Ecto neural progenitor cell (in vitro differentiated cells): ENCODE measurements at places on chromosomes 3 and 15.

DNA sequence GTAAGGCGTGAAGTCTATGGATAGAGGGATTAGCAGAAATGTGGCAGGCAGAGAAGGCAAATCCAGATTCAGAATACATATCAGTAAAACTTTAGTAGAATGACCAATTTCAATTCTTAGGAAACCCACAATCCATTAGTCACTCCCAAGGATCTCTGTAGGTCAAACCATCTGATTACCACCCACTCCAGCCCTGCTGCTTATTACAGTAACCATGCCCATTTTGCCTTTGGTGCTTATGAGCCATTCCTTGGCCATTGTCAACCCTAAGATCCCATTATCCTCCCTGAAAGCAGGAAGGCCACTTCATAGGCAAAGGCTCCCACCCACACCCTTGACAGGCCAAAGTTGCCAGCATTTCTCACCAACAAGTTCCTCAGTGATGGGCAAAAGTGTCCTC is 5.1 kb upstream of the KLHL40 start:
- no peak for DNase-seq

DNA sequence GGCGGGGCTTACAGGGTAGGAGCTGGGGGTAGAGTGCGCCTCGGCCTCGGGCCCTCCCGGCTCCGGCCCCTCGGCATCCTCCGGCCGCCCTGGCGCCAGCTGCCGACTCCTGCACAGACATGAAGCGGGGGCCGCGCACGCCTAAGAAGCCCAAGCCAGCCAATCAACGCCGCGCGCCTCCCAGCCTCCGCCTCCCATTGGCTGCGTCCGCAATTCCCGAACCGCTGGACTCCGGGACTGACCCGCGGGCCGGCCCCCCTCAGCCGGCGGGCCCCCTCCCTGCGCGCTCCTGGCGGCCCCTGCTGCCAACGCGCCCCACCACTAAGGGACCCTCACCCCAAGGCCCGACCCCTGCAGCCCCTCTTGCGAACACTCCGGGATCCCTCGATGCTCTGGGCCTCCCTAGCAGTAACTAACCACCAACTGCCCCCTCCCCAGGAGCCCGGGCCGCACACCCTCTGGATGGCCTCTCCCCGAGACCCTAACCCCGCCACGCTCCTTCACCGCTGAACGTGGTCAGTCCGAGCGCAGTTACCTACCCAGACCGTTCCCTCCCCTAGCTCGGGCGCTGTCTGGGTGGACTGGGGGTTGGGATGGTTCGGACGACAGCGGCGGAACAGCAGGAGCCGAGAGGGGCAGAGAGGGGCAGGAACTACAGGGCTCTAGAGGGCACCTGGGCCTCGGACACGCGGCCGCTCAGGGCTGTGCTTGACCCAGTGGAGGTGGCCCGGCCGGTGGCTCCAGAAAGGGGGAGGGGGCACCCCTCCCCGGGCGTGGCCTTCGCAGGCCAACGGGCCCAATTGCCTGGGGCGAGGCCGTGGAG is 5.0 kb downstream of the GATA2 start:
- DNase-seq: peak; percentile 95

- no peak for DNase-seq
Observed at GRCh38 chr3:139653582-139653981, 24.2 kb downstream of the NMNAT3 start.

GRCh38 chr15:63836579-63836978 is 2.8 kb upstream of the HERC1 start:
- DNase-seq: no peak

DNA sequence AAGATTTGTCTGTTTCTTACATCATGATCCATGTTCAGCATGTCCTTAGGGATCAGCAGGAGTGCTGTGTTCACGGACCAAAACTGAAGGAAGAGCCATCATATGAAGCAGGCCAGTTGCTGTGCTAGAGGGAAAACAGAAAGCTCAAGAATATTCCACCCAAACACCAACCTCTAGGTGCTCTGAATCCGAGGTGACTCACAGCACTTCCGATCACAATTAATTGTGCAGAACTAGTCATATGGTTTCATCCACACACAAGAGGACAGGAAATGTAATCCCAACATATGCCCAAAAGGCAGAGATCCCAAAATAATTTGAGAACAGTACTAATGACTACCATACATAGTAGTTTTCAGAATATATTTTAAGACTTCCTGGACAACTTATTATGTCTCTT is 257.9 kb upstream of the KCNH8 start:
- no peak for DNase-seq

DNA sequence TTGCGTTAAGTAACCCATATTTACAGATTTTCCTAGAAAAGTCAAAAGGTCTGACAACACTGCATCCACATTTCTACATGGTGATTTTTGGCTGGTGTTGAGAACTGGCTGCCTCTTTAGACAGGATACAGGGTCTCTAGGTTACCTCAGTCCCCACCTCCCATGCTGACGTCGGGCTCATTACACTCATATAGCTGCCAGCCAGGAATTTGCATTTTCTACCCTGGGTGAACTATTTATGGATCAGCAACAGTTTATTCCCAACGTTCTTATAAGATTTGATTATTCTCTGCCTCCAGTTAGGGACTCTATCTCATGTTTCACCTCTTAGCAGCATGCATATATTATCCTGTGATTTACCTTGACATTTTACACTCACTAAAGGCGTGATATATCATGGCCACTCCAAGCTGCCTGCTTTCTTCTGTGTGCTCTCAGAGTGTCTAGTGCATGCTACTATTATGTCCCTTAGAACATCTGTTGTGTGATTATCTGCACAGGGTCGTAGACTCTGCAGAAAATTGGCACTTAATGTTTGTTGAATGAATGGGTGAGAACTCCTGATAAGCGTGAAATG is 49.0 kb downstream of the CLDN11 start:
- no peak for DNase-seq

- no peak for DNase-seq
Observed at GRCh38 chr3:110248666-110249065, 823.0 kb upstream of the NECTIN3 start.

DNA sequence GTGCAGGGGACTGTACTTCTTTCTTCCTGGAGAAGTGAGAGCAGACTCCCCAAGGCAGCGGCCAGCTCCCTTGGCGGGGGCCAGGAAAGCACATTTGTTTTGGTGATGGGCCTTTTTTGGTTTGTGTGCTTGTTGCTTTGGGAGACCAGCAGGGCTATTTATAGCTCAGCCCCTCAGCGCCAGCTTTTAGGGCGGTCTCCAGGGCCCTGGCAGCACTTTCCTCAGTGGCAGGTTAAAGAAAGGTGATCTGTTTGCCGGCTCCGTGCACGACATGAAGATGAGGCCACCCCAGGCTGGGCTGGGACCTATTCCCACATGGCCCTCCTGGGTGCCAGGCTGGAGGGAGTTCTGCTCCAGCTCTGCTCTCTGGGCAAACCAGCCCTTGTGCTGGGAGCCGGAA is 21.8 kb downstream of the SLC6A11 start:
- DNase-seq: no peak

DNA sequence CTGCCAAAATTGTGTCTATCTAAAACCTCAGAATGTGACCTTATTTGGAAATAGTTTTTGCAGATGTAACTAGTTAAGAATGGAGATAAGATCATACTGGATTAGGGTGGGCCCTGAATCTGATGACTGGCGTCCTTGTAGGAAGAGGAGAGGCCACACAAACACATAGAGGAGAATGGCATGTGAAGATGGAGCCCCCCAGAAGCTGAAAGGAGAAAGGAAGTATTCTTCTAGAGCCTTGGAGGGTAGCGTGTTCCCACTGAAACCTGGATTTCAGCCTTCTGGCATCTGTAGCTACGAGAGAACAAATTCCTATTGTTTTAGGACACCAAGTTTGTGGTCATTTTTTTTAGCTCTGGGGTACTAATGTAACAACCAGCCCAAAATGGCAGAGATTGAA is 423.0 kb upstream of the TPM1 start:
- DNase-seq: no peak

- no peak for DNase-seq
Observed at GRCh38 chr3:176431038-176431418, 766.3 kb downstream of the TBL1XR1 start.

GRCh38 chr3:41159588-41160189 is 39.6 kb upstream of the CTNNB1 start:
- DNase-seq: no peak

DNA sequence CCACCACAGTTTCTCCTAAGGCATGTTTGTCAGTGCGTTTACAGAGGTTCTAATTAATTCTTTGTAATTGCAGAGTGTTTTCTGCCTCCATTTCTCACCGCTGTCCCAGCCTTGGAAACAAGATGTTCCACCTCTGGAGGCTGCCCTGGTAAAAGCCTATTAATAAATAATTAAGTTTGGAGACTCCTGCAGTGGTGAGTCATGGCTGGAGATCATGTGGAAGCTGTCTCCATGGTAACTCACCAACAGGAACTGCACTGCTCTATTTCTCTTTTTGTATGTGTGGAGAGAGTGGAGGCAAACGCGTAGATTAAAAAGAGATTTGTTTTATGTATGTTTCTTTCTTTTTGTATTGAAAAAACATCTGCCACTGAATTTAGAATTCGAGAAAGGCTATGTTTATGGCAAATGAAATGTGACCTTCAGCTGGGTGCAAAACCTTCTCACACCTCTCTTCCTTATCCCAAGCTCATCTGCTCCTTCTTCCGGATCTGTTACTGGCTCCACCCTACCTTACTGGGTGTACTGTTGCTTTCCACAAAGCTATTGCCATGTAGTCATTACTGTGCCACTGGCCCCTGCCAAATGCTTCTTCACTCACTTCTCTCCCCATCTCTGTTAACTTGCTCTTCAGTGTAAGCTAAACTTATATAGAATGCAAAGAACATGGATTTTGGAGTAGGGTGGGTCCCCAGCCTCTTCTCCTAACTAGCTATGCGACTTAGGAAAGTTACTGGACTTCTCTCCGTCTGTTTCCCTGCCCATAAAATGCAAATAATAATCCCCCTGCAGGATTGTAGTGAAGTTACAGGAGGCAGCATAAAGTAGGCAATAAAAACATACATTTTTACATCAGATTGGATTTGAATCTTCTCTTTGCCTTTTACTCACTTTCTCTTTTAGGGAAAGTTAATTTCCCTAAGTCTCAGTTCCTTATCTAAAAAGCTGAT is 778.5 kb downstream of the NTRK3 start:
- DNase-seq: no peak

- DNase-seq: no peak
Observed at GRCh38 chr3:7282988-7283387, 422.1 kb downstream of the GRM7 start.

GRCh38 chr15:48963524-48964113 is at the start of gene SHC4:
Gene SHC4, minus strand, starts transcription at chr15:48963919. Its CDS starts 904 bp downstream, at chr15:48963015.
- DNase-seq: peak; percentile 74

- no peak for DNase-seq
Observed at GRCh38 chr3:14228681-14229470, 50.3 kb downstream of the LSM3 start.

DNA sequence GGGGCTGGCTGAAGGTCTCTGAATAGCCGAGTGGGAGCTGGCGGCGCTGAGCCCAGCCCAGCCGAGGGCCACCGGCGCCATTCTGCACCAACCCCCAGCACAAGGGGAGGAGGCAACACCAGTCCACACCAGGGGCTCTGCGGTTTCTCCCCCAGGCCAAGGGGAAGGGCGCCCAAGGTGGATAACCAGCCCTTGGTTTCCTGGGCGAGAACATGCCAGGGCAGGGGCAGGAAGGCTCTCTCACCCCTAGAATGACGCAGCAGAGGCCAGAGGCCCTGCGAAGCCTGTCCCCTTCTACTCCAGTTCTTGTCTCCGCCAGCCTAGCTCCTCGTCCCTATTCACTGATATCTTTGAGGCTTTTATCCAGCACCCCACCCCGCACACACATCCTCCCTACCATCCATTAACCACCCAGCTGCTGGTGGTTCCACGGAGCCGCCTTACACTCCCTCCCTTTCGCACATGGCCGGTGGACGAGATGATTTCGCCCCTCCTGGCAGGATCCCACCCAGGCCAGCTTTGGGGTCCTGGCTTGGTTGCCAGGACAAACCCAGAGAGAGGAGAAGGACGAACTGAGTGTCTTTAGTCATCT is 1.3 kb downstream of the RBPMS2 start:
- peak; percentile 56 for DNase-seq

GRCh38 chr15:85400606-85401005 is 20.2 kb downstream of the AKAP13 start:
- no peak for DNase-seq

- DNase-seq: no peak
Observed at GRCh38 chr15:63669074-63669473, 71.9 kb downstream of the FBXL22 start.

GRCh38 chr3:161950318-161950868 is 453.8 kb downstream of the OTOL1 start:
- no peak for DNase-seq

DNA sequence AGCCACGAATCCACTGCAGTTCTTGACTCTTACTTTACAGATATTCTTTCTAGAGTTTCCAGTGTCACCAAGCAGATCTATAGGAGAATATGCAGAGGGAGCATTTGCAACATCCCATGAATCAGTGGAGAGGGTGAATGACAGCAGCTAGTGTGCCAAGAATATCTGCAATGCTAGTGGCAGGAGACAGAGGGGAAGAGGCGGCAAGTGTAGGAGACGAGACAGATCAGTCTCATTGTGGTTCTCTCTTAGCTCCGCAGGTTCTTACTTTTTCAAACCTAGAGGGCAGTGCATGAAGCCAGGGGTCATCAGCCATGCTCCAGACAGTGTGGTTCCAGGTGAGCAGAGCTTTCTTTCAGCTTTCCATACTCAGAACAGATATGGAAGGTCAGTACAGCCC is 744 bp downstream of the ZNF619 start:
- no peak for DNase-seq

DNA sequence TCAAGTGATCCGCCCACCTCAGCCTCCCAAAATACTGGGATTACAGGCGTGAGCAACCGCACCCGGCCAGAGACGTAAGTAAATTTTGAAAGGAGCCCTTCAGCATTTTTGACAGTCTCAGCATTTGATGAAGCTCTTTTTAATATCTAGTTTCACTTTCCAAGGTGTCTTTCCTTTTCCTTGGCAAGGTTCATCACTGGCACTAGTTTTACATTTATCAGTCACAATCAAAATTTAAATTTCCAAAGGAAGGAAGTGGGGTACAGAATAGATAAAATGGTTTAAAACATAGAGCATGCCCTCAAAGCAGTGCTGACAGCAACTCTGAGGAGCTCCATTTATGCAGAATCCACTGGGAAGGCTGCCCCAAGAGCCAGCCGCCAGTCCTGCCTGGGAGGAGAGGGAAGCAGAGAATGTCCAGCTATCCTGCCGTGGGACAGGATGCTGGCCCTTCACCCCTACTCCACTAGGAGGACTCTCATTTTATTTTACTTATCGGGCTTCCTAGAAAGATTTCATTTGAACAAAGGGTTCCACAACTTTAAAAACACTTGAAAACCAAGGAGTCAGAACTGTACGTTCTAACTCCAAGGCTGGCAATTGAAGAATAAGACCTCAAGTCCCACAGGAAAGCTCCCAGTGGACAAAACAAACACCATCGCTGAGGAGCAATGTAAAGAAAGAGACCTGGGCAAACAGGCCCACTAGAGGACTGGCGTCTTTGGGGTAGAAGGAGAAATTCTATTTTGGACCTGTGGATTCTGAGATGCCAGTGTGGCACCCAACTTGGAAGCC is 9.9 kb downstream of the SFMBT1 start:
- no peak for DNase-seq
